ENCODE measurements at places on chromosomes 11 and 22.
A peak's percentile ranks its signal among the peaks of the same experiment; 100 is the strongest.

- DNase-seq: peak; percentile 30
These were observed 4.9 kb upstream of the TCN2 start for GRCh38 chr22:30602049-30602448.

- DNase-seq: no peak
These were observed 817.8 kb upstream of the LUZP2 start for GRCh38 chr11:23679041-23679440.

DNA sequence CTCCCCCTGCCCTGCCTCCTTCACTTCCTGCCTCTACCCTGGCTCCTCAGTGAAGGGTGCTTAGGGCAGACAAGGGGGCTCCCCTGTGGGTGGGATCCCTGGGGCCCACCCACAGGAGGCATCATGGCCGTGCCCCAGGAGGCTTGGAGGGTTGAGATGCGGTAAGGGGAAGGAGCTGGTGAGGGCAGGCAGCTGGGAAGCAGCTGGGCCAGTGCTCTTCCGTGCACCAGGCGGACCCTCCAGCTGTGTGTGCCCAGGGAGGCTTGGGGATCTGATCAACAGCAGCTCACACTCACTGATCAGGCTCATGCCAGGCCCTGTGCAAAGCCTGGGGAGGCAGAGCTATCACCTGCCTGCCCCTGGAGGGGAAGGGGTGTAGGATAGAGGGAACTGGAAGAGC is 59.3 kb upstream of the TTLL12 start:
- DNase-seq: no peak

- no peak for DNase-seq
These were observed 61.7 kb downstream of the PRR5L start for GRCh38 chr11:36357831-36358230.

DNA sequence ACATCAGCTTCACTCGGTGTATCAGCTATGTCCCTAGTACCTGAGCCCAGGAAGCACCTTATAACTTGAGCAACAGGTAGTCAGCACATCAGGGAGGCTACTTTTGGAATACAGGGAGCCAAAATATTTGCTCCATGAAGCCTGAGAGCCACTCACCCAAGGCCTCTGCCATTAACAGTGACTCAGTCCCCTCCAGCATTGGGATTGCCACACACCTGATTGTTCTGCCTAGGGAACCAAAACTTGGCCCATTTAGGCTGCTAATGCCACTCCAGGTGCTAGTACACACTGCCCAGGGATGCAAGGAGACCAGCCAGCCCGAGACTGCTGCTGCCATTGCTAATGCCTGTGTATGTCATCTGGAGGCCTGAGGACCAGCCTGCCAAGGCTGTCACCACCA is 773.6 kb upstream of the TENM4 start:
- DNase-seq: no peak

GRCh38 chr11:69634590-69634989 is 6.4 kb upstream of the CCND1 start:
- DNase-seq: no peak

DNA sequence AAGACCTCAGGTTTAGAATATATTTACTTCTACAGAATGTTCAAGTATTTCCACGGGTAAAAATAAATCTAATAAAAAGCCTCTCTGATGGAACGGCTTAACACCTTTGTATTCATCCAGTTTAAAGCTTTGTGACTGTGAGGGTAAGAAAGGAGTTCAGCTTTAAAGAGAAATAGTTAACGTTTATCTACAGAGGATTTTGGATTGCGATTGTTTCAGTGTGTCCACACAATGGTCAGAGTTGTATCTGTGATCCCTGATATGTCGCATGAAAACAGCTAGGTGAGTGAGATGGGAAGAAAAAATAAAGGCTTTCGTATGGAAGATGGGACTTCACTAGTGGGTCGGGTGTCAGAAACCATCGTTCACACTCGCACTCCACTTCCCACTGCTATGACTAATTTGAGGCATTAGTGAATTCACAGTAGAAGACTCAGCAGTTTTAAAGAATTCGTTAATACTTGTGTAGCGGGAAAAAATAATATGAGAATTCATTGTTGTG is 1.6 kb downstream of the APLP2 start:
- no peak for DNase-seq

GRCh38 chr11:9992306-9992705 is 301.7 kb downstream of the SBF2 start:
- DNase-seq: no peak

DNA sequence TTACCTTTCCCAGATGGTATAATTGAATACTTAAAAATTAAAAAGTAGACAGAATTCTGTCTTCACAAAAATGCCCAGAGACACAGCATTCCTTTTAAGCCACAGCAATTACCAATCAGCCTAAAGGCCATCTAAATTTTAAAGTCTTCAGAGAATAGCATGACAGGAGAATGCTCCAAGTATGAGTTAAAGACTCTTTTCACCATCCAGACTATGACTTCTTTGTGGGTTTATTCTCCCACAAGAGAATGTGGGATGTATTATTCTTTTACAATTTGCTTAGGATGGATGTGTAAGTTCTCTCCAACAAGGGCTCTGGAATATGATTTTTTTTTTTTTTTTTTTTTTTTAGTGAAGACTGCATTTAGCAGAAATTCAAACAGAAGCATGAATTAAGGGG is 249.9 kb downstream of the TTC28 start:
- no peak for DNase-seq

- DNase-seq: no peak
These were observed 1210.1 kb upstream of the TENM4 start for GRCh38 chr11:80650966-80651365.

DNA sequence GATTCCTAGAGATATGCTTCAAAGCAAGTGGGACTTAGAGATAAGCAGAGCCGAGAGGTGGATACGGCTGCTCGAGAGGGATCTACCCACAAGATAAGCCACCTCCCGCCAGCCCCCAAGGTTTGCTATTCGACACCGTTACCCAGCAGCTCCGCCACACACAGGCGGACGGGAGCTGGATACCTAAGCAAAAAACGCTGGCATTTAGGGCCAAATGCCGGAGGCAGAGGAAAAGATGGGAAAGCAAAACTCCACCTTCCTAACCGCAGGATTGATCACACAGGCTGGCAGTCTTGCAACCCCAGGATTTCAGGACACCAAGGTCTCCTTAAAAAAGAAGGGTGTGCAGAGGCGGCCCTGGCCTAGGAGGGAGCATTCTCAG is 709 bp downstream of the FTH1 start:
- DNase-seq: peak; percentile 32

DNA sequence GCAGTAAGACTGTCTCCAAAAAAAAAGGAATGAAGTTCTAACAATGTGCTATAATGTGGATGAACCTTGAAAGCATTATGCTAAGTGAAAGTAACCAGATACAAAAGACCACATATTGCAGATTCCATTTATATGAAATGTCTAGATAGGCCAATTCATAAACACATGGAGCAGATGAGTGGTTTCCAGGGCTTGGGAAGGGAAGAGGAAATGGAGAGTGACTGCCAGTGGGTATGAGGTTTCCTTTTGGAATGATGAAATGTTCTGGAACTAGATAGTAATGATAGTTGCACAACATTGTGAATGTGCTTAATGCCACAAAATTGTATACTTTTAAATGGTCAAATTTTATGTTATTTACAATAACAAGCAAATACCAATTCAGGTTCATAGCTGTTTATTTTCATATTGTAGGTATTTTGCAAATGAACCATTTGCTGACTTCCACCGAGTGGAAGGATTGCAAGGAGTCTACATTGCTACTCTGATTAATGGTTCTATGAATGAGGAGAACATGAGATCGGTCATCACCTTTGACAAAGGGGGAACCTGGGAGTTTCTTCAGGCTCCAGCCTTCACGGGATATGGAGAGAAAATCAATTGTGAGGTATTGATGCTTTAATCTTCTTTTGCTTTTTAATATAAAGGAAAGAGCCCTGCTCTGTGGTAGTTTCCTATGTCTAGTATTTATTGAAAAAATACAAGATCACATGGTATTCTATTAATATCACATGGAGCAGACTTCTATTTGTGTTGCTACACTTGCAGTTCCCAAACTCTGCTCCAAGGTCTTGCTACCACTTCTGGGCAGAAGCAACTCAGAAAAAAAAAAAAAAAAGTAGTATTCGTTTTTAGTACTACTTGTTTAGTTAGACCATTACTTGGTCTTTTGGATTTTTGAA is 67.7 kb upstream of the SORL1-AS1 start:
- DNase-seq: no peak

GRCh38 chr11:108994887-108995286 is 330.0 kb downstream of the DDX10 start:
- no peak for DNase-seq

- no peak for DNase-seq
These were observed 22.0 kb upstream of the PATE1 start for GRCh38 chr11:125724125-125724524.
